ENCODE measurements at places on chromosomes 6 and 20. TPM values are rescaled to one million over a fixed set of nuclear protein-coding genes. Genes with fewer than 3 reads are reported as not detected.
A peak's percentile ranks its signal among the peaks of the same experiment; 100 is the strongest.

DNA sequence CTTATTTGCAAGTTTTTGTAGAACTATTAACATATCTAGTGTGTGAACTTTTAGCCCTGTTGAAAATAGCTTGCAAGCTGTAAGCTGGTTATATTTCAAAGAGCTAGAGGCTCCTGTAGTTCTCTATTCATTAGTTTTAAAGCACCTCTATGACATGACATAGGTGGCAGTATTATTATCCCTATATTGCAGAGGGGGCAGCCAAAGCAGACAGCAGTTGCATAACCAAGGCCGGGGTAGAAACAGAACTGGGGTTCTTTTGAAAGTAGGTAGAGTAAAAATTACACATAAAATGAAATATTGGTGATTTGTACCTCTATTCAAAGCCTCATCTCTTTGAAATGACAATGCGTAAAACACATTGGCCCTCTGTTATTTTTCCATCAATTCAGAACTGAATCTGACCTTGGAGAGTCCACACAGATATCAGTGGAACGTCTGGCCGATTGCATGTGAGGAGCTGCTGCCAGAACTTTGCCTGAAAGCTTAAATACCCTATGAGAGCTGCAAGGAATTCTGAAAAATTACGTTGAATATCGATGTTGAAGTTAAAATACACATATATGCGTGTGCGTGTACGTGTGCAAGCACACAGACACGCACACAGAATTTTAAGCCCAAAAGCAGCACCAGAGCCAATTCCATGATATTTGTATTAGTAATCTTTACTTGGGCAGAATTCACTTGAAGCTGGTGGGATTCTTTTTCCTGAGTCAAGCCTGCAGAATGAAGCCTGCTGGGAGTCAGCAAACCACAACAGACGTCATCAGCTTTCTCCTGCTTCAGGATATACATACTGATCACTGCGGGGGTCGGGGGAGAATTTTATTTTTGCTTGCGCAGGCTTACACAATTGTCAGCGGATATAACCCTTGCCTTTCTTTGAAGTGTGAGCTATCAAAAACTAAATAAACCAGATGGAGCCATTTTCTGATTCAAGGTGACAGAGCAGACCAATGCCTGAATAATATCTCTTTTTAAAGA, 163.2 kb downstream of the PDE7B start:
- DNase-seq: peak; percentile 45

Gene SLC17A1
- total RNA-seq: 1.0 TPM

DNA sequence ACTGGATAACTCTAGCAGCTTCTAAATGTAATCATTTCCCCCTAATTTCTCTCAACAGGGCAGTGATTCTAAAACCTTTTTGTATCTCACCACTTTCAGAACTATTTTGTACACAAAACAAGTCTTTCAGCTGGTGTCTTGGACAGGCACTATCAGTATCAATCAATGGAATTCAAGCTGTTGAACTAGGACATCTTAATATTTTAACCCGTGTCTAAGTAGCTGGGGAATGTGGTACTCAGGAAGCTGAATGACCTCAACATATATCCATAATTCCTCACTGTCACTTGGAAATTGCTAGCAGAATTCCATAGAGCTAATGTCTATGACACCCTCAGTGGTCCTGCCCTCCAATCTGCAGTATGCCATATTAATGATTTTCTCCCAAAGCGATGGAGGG, 24.5 kb downstream of the ADAT2 start:
- no peak for DNase-seq

GRCh38 chr6:35534407-35535170, 21.9 kb upstream of the TULP1 start:
- no peak for DNase-seq

- no peak for DNase-seq
These were observed 26.7 kb upstream of the YWHAB start for GRCh38 chr20:44858606-44859360.

DNA sequence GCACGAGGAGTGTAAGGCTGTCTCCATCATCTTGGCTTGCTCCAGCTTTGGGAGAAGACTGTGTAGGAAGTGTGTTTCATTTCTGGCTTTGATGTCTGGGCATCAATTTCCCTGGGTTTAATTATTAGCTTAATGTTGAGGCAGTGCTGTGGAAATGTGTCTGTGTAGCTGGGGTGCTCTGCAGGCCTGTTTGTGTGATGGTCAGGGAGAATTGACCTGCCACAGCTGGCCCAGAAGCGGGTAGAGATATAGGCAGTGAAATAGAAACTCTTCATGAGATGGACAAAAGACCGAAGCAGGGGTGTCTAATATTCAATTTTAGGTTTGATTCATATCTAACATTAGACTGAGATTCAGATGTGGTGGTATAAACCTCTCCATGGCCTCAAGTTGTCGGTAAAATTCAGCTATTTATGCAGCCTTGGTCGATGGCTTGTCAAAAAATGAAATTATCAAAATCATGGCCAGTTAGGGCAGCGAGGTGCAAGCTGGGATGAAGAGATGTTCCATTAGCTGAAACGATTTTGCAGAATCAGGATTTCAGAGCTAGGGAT, 95.3 kb upstream of the SNX9 start:
- DNase-seq: no peak

Gene COL12A1
- 11.4 TPM for total RNA-seq

Gene MROH8
- total RNA-seq: 43.5 TPM

Gene LAMA4
- 49.2 TPM for total RNA-seq

Data from testis (tissue), 5 donors.